ENCODE measurements at places on chromosomes 2 and 18.

GRCh38 chr2:28377984-28378678, 14.5 kb upstream of the FOSL2 start:
- no peak for DNase-seq

DNA sequence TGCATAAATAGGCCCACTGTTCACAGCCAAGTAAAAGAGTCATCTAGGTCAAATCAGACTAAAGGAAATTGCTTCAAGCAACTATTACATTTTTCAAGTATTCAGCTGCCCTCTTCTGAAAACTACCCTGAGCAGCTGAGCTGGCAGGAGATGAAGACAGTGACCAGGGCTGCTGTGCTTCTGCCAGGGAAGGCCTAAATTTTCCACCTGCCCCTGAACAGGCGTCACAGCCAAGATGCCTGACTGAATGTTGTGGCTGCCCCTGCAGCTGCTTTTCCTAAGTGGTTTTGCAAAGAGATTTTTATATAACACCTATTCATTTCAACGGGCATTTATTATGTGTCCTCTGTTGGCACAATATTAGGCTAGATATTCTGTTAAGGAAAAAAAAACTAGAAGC, 96.7 kb upstream of the RPE start:
- DNase-seq = no peak

DNA sequence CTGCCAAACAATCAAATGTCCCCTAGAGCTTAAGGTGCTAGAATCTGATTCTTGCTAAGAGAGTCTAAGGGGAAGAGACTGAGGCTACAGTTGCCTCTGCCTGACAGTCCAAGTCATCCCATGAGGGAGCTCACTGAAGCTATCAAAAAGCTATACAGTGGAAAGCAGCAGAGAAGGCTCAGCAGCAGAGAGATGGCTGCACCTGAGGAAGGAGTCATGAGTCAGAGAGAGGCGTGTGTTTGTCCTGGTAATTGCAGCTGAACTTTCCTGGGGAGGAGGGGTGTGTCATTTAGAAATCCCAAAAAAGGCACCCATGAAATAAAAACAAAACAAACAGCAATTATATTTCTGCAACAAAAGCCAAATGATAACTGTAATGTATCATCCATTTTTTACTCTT, 305.2 kb upstream of the UBE2E3 start:
- DNase-seq = no peak

DNA sequence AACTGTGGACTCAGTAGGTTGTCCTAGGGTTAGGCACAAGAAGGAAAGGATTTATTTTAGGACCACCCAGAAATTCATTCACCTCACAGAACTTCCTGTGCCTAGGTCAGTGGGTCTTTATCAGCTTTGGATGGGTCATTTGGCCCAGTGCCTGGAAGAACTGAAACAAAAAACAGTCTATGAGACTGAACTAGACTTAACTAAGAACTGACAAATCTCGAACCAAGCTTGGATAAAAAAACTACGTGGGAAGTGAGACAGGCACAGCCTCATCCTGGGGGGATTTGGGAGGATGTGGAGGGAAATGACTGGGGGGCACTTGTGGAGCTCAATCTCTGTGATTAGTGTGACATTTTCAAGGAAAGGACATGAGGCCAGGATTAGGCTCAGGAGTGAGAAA, 2.3 kb upstream of the OST4 start:
- DNase-seq = no peak

GRCh38 chr2:73289304-73289703, 4.0 kb downstream of the EGR4 start:
- no peak for DNase-seq

GRCh38 chr18:22348521-22349316, 69.0 kb downstream of the CTAGE1 start:
- DNase-seq = no peak

- no peak for DNase-seq
Observed at GRCh38 chr2:213288913-213289700, 4.8 kb downstream of the SPAG16 start.

GRCh38 chr18:75276818-75277609, 66.4 kb downstream of the TSHZ1 start:
- no peak for DNase-seq

DNA sequence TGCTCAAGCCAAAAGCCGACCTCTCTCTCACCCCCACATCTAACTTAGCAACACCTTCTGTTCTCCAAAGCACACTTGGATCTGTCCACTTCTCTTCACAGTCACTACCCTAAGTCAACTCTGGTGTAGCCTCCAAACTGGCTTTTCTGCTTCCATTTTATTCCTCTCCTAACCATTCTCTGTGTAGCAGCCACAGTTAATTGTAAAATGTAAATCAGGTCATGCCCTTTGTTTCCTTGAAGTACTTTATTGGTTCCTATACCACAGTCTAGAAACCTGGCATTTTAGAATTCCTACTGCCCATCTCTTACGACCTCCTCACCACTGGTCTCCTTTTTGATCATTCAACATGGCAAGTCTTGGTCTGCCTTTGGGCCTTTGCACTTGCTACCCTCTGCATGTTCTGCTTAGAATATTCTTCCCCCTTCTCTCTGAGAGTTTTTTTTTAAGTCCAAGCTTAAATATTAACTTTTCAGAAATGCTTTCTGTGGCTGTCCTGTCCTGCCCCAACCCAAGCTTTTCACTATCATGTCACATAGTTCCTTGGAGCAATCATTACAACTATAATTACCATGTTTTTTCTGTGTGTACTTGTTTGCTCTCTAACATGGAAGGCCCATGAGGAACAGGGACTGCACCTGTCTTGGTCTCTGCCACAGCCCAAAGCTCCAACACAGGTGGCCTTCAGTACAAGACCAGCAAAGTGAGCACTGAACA, 42.9 kb downstream of the PLA2R1 start:
- DNase-seq = no peak

- no peak for DNase-seq
Observed at GRCh38 chr2:144832048-144832447, 312.1 kb upstream of the ZEB2 start.

DNA sequence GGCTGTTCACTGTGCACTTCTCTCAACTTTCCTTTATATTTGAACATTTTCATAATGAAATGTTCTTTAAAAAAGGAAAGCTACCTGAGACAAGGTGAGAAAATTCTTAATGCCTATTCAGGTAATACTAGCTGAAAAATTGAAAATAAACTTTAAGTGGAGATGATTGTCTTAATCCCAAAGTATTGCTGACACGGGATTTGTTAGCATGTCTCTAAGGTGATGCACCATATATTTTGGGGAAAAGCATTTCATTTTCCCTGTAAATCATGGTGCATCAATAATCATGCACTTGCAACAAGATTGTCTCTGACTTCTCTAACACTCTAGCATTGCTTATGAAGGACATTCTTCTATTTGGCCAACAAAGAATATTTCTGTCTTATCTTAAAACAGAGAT, 848.0 kb downstream of the DPP10 start:
- DNase-seq = no peak

DNA sequence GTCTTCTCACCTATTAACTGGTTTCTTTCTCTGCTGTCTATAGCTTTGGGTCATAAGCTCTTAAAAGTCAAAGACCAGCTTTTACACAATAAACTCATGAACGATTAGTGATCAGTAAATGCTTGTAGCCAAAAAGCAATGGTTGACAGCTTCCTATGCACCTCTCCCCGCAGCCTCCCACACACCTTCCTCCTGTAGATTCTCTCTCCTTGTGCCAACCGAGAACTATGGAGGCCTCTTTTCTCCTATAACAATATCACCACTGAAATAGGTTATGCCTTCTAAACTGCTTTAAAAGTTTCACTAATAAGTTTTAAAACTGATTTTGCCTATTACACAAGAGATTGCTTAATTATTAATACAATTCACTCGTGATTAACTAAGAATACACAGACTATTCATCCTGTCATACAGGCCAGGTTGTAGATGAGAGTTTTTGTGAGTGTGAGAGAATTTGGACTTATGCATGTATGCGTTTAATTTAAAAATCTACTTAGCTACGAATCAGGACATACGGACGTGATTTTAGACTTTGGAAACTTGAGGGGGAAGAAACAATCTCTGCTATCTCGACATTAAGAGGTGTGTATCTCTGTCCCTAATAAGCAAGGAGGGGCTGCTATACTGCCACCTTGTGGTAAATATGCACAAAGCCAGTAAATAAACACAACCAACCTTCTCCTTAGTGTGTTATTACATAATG, 229.1 kb upstream of the RBBP8 start:
- DNase-seq = no peak

DNA sequence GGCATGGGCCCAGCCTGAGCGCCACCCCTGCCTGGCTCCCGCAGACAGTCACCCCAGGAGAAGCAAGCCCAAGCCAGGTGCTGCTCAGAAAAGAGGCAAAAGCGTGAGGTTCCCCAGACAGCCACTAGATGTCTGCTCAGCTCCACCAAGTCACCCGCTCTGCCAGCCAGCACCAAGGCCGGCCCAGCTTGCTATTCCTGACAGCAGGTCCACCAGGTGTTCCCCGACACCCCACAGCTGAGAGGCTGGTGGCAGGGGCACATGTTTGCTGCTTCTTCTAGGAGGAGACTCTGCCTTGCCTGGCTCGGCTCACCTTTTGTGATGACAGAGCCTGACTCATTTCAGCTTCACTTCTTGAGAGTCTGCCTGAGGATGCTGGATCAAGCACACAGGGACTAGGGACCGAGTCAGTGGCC, 206.7 kb downstream of the MGAT5 start:
- no peak for DNase-seq

- DNase-seq = no peak
Observed at GRCh38 chr18:27887287-27887686, 289.6 kb downstream of the CDH2 start.

- no peak for DNase-seq
Observed at GRCh38 chr2:240481720-240482119, 46.3 kb downstream of the GPC1 start.

GRCh38 chr2:200382874-200383273, 76.4 kb downstream of the SPATS2L start:
- DNase-seq = no peak

DNA sequence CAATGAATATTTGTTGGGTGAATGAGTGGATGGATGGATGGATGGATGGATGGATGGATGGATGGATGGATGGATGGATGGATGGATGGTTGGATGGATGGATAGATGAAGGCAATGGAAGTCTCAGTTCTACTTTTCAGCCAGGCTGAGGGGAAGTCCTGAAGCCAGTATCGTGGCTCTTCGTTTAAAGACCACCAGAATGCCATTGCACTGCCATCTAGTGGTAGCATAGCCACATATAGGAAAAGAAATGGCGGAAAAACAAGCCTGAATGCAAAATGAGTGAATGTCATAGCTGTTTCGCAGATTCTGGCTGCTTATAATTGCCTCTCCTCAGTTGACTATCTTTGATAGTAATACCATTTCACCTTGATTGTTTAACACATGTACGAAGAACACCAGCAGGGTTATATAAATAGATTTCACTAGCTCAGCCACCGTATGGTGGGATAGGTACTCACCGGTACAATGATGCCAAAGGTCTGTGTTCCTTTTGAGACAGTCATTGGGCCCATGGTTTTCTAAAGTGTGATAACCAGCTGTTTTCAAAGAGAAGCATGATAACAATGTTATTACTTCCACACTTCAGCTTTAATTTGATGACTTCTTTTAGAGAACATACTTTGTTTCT, 62.3 kb upstream of the GREB1L start:
- DNase-seq = no peak

DNA sequence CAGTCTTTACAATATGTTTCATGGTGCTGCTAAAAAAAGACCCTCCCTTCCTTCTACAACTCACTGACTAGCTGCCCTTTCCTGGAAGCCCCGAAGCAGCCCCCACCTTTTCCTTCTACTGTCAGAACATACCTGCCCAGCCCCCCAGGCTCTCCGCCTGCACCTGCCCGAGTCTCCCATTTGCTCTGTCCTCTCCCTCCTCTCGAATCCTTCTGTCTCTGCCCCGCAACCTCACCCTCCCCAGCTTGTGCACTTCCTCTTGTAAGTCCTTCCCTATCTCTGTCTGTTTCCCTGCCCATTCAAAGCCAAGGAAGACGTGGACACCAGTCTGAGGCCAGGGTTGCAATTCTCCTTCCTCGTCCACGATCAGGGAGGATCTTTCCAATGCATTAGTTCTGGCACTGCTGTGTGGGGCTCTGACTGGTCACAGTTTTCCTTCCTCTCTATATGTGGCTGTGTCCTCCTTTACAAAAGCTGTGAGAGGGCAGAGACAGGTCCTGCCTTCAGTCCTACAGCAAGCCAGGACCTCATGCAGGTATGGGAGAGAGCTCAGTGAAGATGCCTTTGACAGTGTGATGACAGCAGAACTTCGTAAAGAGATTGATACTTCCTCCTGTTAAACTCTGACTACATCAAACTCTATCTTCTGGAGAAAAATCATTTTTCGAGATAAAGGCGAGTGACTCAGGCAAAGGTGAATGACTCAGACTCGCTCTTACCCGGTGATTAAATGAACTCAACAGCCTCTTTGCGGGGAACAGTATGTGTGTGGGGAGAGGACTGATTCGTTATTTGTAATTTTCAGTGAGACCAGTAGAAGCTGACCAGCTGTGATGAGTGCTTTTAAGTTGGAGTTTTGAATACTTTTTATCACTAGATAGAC, 14.2 kb downstream of the TNFRSF11A start:
- DNase-seq = no peak

- no peak for DNase-seq
Observed at GRCh38 chr18:67379981-67380380, 136.5 kb downstream of the DSEL start.
